Activated CD4-positive, alpha-beta T cell treated with anti-CD3 and anti-CD28 coated beads, Interleukin-2, Interleukin-6, amounts not matched to agents 100 ng/mL and 50 ng/mL, durations not matched to agents 16 hours and 8 hours (primary cell): ENCODE measurements at places on chromosomes 3 and 15.

- DNase-seq = no peak
Observed at GRCh38 chr3:58293516-58293915, 12.5 kb upstream of the RPP14 start.

DNA sequence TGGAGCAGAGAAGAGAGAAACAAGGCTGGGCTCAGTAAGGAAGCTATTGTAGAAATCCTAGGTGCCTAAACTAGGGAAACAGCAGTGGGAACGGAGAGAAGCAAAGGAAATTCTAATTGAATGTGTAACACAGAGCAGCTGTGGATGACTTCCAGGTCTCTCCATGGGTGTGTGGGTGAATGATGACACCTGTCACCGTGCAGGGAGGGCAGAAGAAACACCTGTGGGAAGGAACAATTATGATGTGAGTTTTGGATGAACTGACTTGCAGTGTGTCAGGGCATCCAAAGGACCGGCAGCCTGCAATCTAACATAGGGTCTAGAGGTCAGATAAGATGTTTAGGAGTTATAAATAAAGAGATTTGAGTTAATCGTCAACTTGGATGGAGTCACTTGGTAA is 144.2 kb downstream of the RYR3 start:
- no peak for DNase-seq

DNA sequence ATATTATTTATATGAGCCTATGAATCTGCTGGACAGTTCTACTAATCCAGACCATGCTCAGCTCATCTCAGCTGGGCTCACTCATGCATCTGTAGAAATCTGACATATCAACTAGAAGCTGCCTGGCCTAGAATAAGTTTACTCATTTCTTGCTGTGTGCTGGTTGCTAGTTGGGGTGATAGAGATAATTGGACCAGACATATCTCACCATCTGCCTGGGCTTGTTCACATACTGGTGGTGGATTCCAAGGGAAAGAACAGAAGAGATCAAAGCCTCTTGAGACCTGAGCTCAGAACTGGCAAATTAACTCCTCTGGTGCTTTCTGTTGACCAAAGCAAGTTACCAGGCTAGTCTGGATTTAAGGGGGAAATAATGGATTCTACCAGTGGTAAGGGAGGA is 109.1 kb downstream of the NSUN3 start:
- no peak for DNase-seq

GRCh38 chr3:183244981-183245476 is 8.0 kb upstream of the B3GNT5 start:
- no peak for DNase-seq

- no peak for DNase-seq
Observed at GRCh38 chr3:28949580-28949979, 331.3 kb upstream of the RBMS3 start.

DNA sequence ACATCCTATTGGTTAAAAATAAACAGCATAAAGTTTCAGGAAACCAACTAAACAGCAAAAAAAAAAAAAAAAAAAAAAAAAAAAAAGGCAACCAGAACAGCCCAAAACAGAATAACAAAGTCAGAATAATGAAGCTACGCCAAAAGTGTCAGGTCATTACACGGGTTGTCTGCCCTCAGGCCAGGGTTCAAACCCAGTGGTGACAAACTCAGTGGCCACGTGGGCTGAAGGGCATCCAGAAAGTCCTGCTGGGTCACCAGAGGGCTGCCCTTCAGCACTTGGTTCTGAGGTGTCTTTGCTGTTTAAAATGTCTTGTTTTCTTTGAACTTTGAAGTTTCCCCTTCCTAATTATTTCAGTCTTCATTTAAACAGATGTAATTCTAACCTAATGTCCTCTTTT is 61.3 kb downstream of the CGNL1 start:
- DNase-seq = no peak

GRCh38 chr3:27544372-27544865 is 60.2 kb upstream of the SLC4A7 start:
- DNase-seq = no peak

DNA sequence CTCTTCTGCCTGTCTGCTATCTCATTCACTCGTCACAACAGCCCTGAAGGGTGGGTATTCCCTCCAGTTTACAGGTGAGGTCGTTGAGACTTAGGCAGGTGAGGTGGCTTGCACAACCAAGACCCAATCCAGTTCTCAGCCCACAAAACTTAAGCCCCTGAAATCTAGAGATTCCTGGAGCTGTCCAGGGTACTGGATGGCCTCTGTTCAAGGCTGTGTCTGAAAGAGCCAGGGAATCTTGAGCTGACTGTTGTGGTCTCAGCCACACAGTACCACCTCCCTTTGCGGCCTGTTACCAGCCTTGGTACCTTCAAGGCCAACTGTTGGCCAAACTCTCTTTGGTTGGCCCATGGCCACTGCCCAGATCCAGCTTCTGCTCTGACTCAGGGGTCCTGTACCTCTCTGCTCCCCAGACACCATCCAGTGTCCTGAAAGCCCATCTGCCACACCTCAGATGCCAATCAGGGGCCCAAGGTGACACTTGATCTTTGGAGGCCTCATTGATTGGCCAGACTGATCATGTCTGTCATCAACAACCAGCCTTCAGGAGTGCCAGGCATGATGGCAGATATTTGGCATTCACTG is 10.9 kb upstream of the FAM107A start:
- DNase-seq = no peak

GRCh38 chr3:61663356-61664104 is 102.2 kb downstream of the PTPRG start:
- DNase-seq = no peak

GRCh38 chr15:98651581-98652220 is 3.4 kb downstream of the IGF1R start:
- no peak for DNase-seq

- DNase-seq = no peak
Observed at GRCh38 chr3:142977399-142977728, 13.9 kb upstream of the PAQR9 start.

DNA sequence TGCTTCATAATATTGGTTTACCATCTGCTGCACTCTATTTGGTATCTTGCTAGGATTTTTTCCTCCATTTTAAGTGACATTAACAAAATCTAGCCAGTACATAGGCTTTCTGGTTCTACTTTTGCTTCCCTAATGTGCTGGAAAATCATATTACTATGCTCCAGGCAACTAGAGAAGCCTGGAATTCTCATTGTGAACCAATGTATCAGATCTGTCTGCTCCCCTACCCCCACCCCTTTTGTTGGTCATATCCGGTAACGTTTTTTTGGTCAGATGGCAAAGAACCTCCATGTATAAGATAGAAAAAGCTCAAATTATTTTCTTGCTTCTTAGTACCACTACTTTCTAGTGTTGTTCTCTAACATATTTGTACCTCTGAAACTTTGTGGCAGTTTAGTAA is 17.1 kb downstream of the MAP2K5 start:
- DNase-seq = no peak

DNA sequence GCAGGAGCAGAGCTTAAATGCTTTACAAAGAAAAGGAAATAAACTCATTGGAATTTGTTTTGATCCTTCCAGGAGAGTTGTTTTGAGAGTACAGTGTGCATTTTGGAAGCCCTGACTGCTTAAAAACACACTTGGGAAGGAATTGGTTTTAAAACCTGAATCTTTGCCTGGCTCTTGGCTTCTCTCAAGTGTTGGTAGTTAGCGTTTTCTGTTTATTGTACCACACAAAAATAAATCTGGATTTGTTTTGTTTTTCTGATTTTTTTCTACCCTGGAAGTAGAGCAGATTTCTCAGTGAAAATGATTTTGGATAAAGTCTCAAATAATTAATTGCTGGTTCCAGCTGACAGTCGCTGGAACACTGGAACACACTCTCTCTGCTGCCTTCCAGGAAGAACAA is 90.6 kb downstream of the CHST2 start:
- no peak for DNase-seq

DNA sequence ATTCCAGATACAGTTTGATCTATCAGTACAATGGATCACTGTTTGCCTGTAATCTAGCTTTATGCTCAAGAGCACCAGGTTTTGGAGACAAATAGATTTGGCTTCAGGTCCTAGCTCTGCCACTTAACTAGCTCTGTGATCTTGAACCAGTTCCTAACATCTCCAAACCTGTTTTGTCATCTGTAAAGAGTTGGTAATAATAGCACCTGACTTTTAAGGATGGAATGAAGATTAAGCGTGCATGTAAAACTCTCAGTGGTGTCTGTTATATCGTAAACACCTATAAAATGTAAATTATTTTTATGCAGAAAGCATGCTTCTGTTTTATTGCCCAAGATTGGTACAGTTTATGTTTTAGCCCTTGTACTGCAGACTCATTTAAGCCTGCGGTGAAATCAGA is 36.5 kb downstream of the ZFAND6 start:
- DNase-seq = no peak

DNA sequence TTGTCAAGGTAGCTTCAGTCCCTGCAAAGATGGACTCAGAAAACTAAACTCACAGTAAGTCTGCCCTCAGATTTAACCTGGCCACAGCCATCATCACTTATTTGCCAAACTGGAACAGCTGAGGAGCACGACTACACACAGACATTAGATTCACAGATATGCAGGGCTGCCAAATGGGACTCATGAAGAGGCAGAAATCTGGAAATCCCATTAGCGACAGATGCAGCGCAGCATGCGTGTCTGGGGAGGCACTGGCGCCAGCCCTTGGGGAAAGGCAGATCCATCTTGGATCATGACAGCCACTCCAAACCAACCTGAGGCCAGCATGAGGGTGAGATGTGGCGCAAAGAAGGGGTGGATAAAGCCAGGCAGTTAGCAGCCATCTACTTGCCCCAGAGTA is 160.7 kb upstream of the TSC22D2 start:
- DNase-seq = no peak

GRCh38 chr15:60790641-60791040 is 311.7 kb upstream of the ICE2 start:
- DNase-seq = no peak

- no peak for DNase-seq
Observed at GRCh38 chr3:46971151-46971550, 5.4 kb downstream of the CCDC12 start.

DNA sequence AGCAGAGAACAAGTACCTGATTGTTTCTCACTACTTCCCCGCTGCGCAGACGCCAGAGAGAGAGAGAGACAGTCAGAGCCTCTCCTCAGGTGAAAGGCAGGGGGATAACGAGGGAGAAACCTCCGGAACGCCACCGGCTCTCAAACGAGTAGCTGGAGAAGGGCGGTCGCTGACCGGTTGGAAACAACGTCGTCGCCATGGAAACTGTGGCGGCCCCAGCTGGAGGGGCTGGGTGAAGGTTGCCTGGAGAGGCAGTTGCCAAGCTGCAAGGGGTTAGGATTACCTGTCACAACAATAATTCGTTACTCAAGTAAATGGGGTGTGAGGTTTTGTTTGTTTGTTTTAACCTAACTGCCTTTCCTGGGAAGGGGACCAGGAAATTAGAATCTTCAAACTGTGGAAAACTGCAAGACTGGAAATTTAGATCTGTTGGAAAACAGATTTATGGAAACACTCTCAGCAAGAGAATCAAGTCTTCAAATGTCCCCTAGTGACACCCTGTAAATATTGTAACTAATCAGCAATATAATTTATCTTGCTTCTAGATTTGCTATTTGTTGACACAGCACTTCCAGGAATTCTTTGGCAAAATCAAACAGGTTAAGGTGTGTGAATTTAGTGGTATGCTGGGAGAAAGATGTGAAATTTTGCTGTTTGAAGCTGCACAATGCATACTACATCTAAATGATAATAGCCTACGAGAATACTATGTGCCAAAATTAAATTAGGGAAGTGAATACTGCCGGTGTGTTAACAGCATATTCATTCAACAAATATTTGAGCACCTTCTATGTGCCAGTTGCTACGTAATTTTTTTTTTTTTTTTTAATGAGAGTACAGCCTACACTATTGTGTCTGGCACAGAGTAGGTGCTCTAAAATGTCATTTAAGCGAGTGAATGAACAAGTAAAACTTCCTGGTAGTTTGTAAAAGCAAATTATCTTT is at the start of gene DNAH12:
DNAH12 (minus strand) TSS at position 164 of the 945 bp plus-strand sequence. CDS start 1,474 bp downstream, outside the sequence.
- DNase-seq = peak; percentile 17

- DNase-seq = no peak
Observed at GRCh38 chr3:60752809-60753208, 498.4 kb downstream of the FHIT start.

- no peak for DNase-seq
Observed at GRCh38 chr15:58401276-58401675, 30.5 kb upstream of the LIPC start.

- no peak for DNase-seq
Observed at GRCh38 chr15:57582090-57582489, 9.6 kb upstream of the MYZAP start.

- no peak for DNase-seq
Observed at GRCh38 chr3:170359178-170359704, 1.7 kb downstream of the SKIL start.

- no peak for DNase-seq
Observed at GRCh38 chr3:101256511-101256910, 63.9 kb downstream of the IMPG2 start.

- peak; percentile 43 for DNase-seq
Observed at GRCh38 chr15:79007066-79007465, 62.2 kb upstream of the CTSH start.

GRCh38 chr3:180383332-180384020 is 218.5 kb upstream of the TTC14 start:
- no peak for DNase-seq

- DNase-seq = no peak
Observed at GRCh38 chr3:14959359-14959943, 12.1 kb downstream of the NR2C2 start.

GRCh38 chr3:65854606-65855304 is 184.0 kb downstream of the MAGI1 start:
- DNase-seq = no peak

DNA sequence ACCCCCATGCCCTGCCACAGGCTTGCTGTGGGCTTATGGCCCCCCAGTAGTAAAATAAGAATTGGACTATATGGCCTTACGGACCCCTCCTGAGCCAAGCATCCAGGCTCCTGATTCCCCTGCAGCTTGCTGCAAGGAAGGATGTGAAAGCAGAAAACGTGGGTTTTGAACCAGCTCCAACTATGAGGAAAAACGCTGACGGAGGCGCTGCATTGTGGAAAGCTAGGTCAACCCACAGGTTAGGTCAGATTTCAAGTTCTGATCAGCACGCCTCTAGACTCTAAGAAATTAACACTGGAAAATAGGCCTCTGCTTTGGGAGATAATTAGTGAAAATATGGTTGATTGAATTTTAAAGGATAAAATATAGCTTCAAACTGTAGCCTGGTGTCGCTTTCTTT is 195.4 kb upstream of the HES1 start:
- DNase-seq = no peak

GRCh38 chr3:169676925-169677537 is 13.5 kb upstream of the MECOM start:
- DNase-seq = no peak

DNA sequence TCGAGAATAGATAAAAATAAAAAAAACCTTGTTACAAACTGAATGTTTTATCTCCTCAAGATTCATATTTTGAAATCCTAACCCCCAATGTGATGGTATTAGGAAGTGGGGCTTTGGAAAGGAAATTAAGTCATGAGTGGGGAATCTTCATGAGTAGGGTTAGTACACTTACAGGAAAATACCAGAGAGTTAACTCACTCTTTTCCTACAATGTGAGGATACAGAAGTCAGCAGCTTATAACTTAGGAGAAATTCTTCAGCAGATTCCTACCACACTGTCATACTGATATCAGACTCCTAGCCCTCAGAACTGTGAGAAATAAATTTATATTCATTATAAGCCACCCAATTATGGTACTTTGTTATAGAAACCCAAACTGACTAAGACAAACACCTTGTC is 453.1 kb downstream of the GBE1 start:
- DNase-seq = no peak
